ENCODE measurements at places on chromosomes 5 and 9.

GRCh38 chr5:142680605-142681259 lies 5.2 kb downstream of the FGF1 start:
- peak; percentile 52 for DNase-seq

DNA sequence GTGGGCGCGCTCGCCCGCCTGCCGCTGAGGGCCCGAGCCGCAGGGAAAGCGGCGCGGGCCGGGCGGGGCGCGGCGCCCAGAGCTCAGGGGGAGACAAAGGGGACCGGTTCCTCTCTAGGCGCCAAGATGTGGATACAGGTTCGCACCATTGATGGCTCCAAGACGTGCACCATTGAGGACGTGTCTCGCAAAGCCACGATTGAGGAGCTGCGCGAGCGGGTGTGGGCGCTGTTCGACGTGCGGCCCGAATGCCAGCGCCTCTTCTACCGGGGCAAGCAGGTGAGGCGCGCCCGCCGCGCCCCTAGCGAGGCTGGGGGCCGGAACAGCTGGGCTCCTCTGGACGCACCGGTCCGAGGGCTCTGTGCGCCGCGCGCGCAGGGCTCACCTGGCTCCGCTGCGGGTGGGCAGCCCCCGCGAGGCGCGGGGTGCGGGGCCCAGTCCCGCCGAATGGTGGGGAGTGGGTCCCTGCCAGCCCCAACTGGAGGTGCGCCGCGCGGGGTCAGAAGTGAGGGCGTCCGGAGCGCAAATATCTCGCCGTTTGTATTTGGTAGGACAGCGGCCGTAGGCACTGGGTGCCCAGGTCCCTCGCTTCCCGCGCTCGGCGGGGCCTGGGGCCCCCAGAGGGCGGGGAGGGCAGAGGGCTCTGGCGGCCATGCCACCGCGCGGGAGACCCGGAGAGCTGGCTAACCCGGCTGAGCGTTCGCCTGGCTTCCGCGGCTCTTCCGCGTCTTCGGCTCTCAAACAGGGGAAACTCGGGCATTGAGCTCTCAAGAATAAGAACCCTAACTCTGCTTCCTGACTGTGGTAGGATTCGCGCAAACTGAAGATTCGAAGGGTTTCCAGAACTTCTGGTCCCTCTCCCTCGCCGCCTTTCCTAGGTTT lies 607 bp downstream of the UHRF2 start:
- DNase-seq = no peak

GRCh38 chr5:180785121-180785781 lies 17.4 kb downstream of the MGAT1 start:
- DNase-seq = no peak

- no peak for DNase-seq
Measured at GRCh38 chr5:55416306-55416705, 108.5 kb downstream of the MTREX start.

DNA sequence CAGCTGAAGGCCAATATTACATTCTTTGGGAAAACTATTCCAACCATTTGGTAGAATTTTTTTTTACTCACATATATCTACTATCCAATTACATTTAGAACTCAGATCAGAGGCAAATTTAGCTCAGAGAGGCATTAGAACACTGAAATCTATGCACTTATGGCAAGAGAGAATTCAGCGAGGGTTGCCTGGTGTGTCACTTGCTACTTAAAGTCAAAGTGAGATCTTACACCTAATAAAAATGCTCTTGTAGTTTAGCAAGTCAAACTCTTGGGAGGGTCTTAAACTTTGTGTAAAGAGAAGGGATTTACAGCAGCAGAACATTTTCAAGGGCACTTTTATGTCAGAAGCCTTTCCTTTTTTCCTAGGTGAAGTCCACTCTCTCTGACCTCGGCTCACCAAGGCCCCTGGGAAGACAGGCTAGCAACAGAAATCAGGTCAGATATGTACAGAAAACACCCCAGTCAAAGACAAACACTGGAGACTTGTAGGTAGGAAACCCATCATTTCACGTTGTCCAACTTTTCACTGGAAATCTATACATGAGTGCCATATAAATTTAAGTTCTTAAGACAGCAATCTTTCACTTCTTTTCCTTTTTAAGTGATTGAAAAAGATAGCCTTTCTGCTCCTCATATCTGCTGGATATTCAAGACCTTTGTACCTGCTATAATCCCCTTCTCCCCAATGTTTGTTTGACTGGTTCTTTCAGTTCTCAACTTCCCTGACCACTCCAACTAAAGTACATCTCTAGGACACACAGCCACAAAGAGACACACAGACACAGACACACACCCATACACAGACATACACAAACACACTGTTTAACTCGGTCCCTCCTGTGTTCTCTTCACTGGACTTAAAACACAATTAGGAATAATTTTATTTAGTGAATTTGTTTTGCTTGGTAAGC lies 635.8 kb downstream of the PDE4D start:
- DNase-seq = no peak

- DNase-seq = no peak
Measured at GRCh38 chr5:80867233-80867632, 92.9 kb upstream of the RASGRF2 start.

DNA sequence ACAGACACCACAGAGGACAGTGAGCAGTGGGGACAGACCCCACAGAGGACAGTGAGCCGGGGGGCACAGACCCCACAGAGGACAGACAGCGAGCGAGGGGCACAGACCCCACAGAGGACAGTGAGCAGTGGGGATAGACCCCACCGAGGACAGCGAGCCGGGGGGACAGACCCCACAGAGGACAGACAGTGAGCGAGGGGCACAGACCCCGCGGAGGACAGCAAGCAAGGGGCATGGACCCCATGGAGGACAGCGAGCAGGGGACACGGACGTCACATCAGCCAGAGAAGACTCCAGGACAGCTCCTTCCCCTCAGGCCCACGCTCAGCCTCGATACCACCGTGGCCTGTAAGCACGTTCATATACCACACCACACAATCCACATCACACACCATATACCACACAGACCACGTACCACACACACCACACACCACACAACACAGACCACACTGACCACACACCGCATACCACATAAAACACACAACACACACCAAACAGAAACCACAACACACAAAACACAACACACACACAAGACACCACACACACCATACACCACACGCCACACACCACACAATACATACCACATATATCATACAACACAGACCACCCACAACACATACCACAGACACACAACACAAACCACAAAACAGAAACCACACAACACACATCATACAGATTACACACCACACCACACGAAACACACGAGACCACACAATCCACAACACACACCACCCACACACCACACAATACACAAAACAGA lies 5.2 kb upstream of the ZDHHC11 start:
- no peak for DNase-seq

DNA sequence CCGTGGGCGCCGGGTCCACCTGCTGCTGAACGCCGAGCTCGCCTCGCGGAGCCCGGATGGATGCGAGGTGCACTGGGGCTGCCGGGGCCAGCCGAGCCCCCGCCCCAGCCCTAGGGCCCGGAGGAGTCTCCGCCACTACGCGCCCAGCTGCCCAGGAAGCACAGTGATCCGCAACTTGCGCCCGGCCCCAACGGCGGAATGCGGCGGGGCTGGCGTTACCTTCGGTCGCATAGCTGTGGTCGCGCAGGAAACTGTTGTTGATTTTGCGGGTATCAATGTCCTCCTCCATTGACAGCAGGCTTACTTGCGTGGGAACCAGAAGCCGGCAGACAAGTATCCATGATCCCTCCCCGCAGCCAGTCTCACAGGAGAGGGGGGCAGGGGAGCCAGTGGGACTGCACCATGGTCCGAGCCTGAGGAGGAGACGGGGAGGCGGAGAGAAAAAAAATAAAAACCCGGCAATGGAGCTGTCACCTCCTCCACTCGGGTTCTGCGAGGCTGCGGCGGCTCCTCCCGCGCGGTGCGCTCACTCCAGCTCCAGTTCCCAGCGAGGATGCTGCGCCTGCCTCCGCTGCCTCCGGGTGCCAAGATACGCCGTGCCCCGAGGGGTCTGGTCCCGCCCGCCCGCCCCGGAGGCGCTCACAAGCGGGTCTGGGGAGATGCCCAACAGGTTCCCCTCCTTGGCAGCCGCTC lies 628 bp downstream of the PPP2R2B start:
- peak; percentile 8 for DNase-seq

DNA sequence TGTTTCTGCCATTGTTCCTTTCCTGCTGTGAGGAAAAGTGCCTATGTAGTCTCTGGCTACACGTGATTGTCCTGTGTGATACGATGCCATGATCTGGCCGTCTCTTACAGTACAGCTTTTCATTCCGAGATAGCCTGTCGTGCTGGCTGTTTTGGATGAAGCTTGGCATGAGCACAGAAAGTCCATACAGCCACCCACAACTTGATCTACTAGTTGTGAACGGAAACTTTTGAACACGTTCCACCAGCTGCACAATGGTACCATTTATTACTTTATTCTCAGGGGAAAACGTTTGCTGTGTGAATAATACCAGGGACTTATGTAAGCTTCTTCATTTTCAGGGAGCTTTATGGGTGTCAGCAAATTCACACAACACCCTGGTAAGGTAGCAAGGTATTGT lies 217.6 kb upstream of the ANKRD55 start:
- DNase-seq = no peak

GRCh38 chr5:14906628-14907027 lies 35.0 kb upstream of the ANKH start:
- DNase-seq = no peak

GRCh38 chr5:878125-878524 lies 14.5 kb downstream of the BRD9 start:
- no peak for DNase-seq

GRCh38 chr9:80841888-80842287 lies 847.5 kb downstream of the TLE1 start:
- no peak for DNase-seq

- DNase-seq = no peak
Measured at GRCh38 chr5:158814521-158814920, 285.2 kb downstream of the EBF1 start.

DNA sequence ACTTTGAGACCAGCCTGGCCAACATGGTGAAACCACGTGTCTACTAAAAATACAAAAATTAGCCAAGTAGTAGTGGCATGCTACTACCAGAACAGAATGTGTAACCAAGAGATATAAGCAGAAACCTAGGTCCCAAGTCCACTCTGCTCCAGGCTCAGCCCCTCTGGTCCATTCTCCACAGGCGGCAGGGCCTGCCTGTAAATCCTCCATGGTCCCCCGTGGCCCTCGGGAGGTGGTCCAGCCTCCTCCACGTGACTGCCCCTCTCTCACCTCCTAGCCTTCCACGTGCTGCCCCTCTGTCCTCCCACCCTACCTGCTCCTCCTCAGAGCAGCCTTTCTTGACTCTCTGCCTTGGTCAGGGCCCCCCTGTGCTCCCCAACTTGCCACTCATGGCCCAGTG lies 127.4 kb downstream of the GAPVD1 start:
- no peak for DNase-seq
